ENCODE measurements at places on chromosomes 11 and 22.

DNA sequence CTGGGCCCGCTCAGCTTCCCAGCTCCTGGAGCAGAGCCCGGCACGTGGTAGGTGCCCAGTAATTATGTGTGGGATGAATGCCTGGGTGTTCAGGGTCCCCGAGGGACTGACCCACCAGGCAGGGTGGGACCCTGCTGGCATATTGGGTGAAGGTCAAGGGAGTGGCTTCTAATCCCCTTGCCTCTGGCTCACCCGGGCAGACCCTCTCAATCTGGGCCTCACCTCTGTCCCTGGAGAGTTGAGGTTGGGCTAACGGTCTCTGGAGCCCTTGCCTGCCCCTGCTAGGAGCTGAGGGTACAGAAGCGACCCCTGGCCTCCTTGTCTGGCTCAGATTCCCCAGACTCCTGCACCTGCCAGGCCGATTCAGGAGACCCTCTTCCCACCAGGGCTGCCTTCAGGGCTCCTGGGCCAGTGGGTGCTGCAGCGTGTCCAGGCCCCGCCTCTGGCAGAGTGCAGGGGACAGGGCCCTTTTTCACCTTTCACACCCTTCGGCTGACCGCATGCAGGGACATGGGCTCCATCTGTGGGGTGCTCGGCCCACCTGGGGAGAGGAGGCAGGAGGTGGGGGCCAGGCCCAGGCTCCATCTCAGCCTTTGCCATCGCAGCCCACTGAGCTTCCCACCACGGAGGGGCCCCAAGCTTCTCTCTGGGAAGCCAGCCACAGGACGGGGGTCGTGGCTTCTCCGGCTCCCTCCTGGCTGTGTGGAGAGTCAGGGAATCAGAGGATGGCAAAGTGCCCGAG lies 3.8 kb upstream of the CTSD start:
- no peak for DNase-seq

DNA sequence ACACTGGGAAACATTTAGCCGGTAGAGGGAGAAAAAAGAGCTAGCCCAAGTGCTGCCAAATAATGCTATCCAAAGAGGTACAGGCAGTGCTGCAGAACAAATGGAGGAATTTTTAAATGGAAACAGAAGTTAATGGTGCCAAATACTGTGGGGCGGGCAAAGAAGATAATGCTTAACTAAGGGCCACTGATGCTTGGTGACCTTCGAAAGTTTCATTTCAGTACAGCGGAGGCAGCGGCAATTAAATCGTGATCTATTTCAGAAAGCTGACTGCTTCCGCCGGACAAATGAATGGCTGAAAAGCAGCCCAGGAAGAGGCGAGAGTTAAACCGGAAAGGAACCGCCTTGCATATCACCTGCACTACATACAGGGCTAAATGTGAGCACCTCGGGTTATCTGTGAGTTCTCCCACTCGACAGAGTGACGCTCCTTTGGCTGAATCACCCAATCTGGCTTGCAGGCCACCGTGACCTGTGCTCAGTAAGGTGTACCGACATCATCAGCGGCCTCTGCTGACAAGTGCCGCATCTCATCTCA lies 42.1 kb downstream of the CADM1 start:
- peak; percentile 40 for DNase-seq

- DNase-seq, result no peak
These were observed 7.7 kb upstream of the BAIAP2L2 start for GRCh38 chr22:38118182-38118581.

DNA sequence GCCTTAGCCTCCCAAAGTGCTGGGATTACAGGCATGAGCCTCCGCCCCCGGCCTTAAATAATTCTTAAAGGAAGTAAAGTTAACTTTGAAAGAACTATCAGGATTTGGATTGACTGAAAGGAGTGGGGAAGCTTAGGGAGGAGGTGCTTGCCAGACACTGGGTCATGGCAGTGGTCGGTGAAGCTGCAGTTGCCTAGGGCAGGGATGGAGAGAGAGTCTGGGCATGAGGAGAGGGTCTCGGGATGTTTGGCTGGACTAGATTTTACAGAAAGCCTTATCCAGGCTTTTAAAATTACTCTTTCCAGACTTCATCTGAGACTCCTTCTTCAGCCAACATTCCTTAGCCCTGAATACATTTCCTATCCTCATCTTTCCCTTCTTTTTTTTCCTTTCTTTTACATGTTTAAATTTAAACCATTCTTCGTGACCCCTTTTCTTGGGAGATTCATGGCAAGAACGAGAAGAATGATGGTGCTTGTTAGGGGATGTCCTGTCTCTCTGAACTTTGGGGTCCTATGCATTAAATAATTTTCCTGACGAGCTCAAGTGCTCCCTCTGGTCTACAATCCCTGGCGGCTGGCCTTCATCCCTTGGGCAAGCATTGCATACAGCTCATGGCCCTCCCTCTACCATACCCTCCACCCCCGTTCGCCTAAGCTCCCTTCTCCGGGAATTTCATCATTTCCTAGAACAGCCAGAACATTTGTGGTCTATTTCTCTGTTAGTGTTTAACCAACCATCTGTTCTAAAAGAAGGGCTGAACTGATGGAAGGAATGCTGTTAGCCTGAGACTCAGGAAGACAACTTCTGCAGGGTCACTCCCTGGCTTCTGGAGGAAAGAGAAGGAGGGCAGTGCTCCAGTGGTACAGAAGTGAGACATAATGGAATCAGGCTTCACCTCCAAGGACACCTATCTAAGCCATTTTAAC lies at the start of gene NNMT:
TSS of gene NNMT (plus strand) at position 724 of the 929 bp plus-strand sequence. CDS start at position 882, 158 bp downstream.
- DNase-seq, result no peak

GRCh38 chr11:45982656-45983470 lies 60.4 kb downstream of the LARGE2 start:
- peak; percentile 87 for DNase-seq

- DNase-seq, result no peak
These were observed 39.3 kb downstream of the CEP295 start for GRCh38 chr11:93700830-93701229.

DNA sequence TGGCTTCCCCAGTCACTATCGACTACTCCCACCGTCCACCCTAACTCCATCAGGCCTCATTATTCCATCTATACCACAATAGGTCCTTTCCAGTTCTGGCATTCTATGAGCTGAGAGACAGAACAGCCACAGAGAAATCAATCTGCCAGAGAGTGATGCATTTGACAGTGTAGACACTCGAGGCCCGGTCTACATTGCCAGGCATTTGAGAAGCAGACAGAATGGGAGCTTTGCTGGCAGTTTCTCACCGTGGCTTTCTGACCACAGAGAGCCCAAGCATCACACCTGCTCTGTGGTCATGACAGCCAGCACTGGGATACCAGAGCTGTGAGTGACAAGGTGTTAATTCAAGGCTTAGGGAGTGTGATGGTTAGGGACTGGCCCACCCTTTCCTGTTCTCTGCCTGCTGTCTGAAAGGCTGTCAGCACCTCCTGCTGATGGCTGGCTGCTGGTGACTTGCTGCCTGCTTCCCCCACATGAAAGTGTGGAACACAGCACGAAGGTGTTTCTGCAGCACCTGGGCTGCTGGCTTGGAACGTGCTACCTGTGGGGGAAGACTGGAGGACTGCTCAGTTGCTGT lies 137.8 kb downstream of the KIRREL3 start:
- DNase-seq, result peak; percentile 79

DNA sequence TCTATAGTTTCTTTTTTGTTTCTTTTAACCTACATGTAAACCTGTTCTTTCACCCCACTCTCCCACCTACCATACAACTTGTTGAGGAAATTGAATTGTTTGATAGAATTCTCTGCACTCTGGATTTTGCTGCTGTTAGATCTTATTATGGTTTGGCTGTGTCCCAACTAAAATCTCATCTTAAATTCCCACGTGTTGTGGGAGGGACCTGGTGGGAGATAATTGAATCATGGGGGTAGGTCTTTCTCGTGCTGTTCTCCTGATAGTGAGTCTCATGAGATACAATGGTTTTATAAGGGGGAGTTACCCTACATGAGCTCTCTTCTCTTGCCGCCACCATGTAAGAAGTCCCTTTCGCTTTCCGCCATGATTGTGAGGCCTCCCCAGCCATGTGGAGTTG lies 15.0 kb upstream of the PITPNB start:
- no peak for DNase-seq

DNA sequence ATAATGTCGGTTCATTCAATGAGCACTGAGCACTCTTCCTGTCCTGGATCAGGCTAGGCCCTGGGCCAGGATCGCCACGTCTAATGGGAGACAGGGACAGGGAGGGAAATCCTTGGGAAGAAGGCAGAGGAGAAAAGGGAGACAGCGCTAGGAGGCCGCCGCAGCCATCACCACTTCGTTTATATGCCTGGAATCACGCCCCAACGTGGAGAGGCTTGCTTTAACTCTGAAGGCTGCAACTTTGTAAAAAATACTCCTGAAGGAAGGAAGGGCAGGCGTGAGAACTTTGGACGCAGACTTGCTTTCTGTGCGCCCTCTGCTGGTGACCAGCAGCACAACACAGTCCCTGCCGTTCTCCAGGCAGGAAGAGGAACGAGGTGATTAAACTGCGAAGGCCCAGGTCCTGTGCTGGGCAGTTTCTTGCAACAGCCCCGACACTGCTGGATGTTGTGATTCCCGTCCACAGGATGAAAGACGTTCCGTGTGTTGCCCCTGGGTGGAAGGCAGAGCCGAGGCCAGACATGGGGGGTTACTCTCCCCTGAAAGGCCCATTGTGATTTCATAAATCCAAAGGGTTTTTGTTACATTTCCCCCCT lies 22.1 kb downstream of the RIBC2 start:
- DNase-seq, result peak; percentile 92

DNA sequence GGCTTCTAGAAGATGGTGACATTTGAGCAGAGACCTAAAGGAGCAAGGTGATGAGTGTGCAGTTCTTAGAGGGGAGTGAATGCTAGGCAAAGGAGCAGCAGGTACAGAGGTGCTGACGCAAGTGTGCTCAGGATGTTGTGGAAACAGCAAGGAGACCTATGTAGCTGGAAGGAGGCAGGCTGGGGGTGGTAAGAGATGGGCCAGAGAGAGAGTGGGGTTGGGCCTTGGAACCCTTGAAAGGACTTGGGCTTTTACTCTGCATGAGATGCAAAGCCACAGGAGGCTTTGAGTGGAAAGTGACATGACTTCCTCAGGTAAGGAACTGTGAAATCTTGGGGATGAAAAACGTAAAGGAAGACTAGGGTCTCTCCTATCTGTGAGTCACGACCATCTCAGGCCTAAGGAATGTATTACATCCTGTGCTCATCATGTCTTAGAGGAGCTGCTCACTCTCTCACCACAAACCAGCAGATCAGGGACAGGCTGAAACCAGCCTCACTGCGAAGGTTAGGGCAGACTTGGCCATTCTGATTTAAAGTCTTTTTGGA lies 65.4 kb downstream of the MICAL2 start:
- DNase-seq, result no peak

DNA sequence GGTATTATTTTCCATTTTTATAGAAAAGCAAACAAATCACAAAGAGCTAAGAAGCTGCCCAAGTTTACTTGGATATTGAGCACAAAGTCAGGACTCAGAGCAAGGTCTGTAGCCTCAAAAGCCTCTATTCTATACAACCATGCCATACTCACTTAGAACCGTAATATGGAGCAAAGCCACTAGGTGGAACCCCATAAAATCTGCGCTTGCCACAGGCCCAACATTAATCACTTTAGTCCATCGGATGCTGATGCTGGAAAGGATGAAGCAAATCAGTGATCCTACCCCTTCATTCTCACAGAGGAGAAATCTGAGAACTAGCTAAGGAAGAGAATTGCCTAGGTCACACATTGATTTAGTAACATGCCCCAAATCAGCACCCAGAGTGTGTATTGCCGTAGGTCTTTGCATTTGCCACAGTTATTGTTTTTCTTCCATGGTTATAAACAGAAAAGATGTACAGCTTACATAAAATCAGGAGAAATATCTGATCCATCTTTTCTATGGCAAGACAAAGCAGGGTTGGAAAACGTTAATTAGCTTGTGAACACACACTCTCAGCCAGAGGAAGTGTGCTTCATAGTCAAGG lies 56.7 kb upstream of the RAB38 start:
- DNase-seq, result no peak

- DNase-seq, result no peak
These were observed 13.0 kb upstream of the MFNG start for GRCh38 chr22:37499027-37499707.

DNA sequence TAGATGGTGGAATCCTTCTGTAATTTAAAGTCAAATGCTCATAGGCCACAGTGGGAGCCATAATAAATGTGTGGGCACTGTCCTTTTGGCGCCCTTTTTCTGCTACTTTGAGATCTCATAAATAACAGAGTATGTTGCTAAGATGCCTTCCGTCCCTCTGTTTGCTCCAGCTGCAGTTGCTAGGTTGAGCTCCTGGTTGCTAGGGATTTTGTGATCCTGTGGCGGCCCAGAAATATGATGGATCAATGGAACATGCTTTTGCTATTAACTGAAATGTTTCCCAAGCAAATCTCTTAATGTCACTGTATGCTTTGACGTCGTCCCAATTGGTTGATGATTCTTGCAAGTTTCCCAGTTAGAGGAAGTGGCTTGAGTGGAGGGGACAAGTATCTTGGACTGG lies 53.5 kb downstream of the MYO18B start:
- DNase-seq, result no peak

- no peak for DNase-seq
These were observed 123.9 kb downstream of the VPREB1 start for GRCh38 chr22:22368516-22368915.

GRCh38 chr11:48141475-48142122 lies 75.0 kb upstream of the OR4B1 start:
- no peak for DNase-seq

DNA sequence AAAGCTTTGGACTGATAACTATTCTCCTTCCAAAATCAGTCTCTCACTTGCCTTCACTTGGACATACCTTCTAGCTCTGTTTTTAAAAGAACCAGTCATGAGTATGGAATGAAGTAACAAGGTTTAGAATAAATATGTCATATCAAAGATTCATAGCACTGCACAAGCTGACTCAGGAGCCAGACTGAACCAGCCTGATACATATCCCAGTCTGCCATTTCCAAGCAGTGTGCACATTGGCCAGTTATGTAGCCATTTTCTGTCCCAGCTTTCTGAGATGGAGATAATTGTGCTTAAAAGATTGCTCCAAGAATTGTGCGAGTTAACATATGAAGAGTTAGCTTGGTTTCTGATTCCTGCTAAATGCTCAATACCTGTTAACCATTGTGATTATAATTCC lies 311.3 kb downstream of the C11orf87 start:
- no peak for DNase-seq

- DNase-seq, result no peak
These were observed 63.7 kb downstream of the MICAL2 start for GRCh38 chr11:12174128-12174476.

DNA sequence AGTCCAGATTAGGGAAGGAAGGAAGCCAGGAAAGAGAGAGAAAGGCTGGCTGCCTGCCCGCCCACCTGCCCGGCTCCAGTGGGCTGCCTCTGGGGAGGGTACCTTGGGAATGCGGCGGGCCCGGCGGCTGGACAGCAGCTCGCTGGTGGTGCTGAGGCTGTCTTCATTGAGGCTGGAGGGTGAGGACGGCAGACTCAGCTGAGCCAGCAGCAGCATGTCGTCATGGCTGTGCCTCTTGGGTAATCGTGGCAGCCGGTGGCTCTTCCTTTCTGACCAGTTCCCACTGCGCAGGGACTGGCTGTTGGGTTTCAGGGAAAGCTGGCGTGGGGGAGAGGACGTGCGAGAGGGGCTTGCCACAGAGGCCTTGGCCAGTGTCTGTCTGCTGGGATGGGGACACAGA lies 32.9 kb downstream of the RPL27A start:
- DNase-seq, result no peak

All from H9 (cell line).